ENCODE measurements at places on chromosomes 12 and 14.

DNA sequence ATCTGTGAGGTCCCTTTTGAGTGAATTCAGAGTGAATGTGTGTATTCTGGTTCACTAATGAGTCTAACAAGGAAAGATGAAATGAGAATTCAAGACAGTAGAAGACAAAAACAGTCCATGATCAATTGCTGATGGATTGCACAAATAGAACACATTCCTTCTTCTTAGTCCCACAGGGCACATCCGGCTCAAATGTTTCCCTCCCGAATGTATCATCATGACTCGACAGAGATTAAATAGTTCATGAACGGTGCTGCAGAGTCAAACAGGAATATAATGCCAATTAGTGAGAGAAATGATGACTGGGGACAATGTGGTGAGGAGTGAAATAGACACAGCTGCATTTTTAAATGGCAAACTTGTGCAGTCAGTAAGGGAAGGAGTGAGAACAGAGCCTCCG lies 11.5 kb upstream of the SFSWAP start:
- peak; percentile 32 for DNase-seq

DNA sequence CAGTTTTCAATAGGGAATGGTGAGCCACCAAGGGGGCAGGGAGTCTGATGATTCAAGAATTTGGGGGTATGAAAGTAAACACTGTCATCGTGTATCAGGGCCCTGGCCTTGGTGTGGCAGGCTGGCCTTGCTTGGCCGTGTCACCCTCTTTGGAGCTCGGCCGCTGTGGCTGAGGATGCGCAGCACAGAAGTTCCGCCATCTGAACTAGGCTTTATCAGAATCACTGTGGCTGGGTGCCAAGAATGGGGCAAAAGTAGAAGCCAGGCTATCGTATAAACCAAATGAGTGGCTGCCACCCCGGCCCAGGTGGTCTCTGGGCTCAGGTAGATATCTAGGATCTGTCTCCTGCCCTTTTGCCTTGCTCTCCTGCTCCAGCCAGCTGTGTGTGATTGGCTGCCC lies 137.4 kb downstream of the PAPOLA start:
- DNase-seq, result no peak

- peak; percentile 20 for DNase-seq
Observed at GRCh38 chr12:75783093-75783877, 248.3 kb downstream of the PHLDA1 start.

GRCh38 chr14:61472801-61473376 lies 151.5 kb downstream of the PRKCH start:
- no peak for DNase-seq

GRCh38 chr14:68625366-68626090 lies 167.3 kb downstream of the ZFP36L1 start:
- no peak for DNase-seq

DNA sequence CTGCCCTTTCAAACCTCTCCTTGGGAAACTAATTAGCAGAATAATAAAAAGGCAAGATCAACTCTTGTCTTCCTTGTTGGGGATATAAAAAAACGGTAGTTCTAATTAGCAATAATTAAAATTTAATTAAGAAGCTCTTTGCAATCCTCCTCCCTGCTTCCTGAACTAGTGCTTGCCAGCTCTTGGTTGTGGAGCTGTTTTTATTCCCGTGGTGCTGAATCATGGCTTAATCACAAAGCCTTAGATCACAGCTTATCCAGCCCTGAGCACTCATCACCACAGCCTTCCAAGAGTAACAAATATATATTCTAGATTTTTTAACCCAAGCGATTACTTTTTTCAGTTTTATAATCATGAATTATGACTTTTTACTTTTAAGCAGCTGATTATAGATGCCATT lies 63.2 kb upstream of the INSM2 start:
- peak; percentile 66 for DNase-seq

- DNase-seq, result peak; percentile 83
Observed at GRCh38 chr12:12606781-12607589, 4.7 kb upstream of the CREBL2 start.

GRCh38 chr14:83342590-83342989 lies 1808.9 kb upstream of the SEL1L start:
- no peak for DNase-seq

DNA sequence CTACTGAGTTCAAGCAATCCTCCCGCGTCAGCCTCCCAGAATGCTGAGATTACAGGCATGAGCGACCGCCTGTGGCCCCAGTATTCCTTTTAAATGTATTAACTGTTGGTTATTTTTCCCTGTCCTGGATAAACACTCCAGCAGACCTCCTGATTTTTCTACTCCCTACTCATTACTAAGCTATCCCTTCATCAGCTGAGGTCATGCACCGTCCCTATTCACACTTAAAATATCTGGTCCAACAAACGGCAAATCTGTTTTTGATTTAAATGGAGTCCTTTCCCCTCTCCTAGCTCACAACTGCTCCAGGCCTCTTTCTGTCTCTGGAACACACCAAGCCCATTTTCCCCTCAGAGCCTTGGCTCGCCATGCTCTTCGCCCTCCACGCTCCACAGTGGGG lies 1003.3 kb upstream of the TMEM132C start:
- no peak for DNase-seq

DNA sequence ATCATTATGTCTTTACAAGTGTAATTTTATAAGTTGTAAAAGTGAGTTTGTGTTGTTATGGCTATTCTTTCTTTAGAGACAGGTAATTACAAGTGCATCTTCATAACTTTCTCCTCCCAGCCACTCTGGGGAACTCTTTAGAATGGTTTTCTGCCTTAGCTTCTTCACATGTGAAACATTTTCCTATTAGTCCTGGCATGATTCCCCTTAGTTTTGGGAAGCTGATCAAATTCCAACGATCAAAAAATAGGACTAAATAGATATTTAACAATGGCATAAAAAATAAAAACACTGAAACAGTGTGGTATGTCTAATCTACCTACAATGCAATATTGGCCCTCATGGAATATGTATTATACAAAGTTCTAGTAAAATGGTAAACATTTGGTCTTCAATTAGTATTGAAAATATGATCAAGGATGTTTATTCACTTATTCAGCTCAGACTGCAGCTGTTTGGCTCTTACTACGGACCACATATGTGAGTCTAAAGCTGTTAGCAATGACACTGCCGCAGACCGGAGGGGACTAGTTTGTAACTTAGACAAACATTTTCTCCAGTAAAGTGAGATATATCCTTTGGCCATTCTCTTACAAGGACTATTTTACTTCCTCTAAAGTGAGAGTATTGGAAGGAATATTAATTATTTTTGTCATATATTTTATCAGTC lies 890.8 kb upstream of the USP15 start:
- DNase-seq, result no peak

DNA sequence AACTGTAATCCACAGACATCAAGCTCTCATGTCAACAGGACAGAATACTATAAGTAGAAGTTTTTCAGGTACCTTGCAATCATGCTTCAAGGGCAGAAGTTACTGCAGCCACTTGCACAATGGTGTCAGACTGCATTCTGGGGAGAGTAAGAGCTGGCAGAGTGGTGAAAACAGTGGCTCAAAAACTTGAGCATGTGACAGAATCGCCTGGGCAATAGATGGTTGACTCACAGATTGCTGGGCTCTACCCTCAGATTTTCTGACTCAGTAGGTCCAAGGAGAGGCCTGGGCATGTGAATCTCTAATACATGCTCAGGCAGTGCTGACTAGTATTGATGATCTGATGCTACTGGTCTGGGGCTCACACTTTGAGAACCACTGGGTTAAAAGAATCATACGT lies 187.8 kb downstream of the TBX5 start:
- DNase-seq, result no peak

GRCh38 chr14:76235628-76236027 lies 83.9 kb downstream of the GPATCH2L start:
- no peak for DNase-seq

GRCh38 chr12:27711967-27712366 lies 1.3 kb downstream of the MRPS35 start:
- DNase-seq, result no peak

DNA sequence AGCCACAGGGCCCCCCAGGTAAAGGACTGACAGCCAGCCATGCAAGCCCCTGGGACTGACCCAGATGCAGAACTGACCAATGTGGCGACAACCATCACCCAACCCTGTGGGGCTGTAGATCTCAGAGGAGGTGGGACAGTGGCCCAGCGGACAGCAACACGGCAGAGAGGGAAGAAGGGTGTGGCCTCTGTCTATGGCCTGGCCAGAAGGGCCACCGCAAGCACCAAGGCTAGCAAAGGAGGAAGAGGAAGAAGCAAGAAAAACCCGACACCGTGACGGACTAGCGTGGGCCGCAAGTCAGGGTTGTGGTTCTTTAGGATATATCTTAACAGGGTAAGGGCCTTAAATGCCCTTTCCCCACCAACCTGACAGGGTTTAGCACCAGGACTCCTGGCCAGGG lies 71.2 kb downstream of the ITPK1 start:
- DNase-seq, result no peak

DNA sequence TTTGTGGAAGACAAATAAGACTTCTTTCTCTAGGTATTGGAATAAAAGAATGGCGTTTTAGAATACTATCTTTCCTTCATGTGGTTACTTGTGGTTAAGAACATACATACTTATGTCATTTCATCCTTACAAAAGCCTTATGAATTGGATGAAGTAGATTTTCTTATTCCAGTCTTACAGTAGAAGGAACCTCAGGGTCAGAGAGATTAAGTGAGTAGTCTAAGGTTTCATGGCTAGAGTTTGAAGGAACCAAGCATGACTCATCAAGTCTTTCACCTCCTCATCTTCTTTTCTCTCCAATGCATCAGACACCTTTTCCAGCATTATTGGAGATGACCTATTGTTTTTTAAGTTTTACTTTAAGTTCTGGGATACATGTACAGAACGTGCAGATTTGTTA lies 92.9 kb upstream of the NEDD1 start:
- peak; percentile 29 for DNase-seq

DNA sequence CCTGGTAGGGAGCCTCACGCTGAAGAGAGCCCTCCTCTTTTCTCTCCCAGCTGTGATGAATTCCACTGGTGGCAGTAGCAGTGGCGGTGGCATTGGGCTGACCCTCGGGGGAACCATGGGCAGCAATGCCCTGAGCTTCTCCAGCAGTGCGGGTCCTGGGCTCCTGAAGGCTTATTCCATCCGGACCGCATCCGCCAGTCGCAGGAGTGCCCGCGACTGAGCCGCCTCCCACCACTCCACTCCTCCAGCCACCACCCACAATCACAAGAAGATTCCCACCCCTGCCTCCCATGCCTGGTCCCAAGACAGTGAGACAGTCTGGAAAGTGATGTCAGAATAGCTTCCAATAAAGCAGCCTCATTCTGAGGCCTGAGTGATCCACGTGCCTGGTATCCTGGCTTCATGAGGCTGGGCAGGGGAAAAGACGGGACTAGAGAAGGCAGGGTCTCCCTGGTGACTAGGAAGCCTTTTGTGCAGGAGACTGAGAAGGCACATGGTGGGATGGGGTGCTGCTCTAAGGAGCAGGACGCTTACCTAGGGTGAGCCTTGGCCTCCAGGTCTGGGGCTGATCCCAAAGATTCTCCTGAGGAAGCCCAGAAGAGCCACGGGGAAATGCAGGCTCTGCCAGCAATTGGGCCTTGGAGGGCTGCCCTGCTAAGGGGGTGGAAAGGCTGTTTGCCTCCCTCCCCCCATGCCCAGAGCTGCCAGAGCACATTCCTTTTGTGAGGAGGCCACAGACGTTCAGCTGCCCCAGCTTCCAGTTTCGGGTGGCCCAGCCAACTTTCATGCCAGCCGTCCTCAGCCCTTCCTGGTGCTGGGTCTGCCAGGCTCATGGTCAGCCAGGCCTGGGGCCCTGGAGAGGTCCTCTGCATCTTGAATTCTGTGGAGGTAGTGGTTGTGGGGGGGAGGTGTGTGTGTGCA lies 15.8 kb downstream of the KRT7 start:
- no peak for DNase-seq

- DNase-seq, result no peak
Observed at GRCh38 chr12:47870175-47870781, 34.5 kb downstream of the VDR start.

- DNase-seq, result peak; percentile 81
Observed at GRCh38 chr12:111443586-111443985, 37.9 kb downstream of the SH2B3 start.

- DNase-seq, result peak; percentile 53
Observed at GRCh38 chr12:402029-402389, 565 bp downstream of the CCDC77 start.

DNA sequence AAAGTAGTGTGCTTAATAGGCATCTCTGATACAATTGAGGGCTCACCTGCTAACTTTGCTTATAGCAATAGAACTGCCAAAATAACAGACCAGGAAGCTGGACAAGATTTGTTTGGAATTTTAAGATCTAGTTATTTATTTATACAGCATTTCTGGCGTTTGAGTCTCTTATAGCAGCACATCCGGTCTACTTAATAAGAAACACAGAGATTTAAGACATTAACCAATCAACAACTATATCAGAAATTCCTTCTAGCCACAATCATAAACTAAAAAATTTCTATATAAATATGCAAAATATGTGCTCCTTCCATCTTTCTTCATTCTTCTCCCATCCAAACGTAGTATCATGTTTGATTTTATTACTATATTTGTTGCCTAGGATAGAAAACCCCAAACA lies 2.6 kb downstream of the RTN1 start:
- DNase-seq, result no peak

- peak; percentile 91 for DNase-seq
Observed at GRCh38 chr14:104865631-104866441, 768 bp downstream of the CEP170B start.

GRCh38 chr12:26567126-26567525 lies 265.9 kb downstream of the ITPR2 start:
- DNase-seq, result no peak

DNA sequence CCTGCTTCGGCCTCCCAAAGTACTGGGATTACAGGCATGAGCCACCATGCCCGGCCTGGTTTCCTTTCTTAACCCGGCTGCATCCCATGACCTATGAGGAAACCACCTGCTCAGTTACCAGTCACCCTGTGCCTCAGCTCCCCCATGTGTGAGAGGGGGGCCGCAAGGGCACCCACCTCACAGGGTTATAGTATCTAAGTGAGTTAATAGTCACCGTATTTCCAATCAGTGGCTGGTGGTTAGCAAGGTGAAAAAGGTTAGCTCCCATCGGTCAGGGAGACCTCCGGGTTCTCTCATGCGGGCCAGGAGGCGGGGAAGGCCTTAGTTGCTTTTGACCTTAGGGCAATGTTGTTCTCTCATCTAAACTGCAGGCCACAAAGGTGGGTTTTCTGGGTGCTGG lies 6.7 kb downstream of the LRP1 start:
- DNase-seq, result no peak

GRCh38 chr12:12221560-12221959 lies 45.3 kb downstream of the LRP6 start:
- DNase-seq, result no peak
